ENCODE measurements at places on chromosomes 2 and 18. TPM values are rescaled to one million over a fixed set of nuclear protein-coding genes. Genes with fewer than 3 reads are reported as not detected.
A peak's percentile ranks its signal among the peaks of the same experiment; 100 is the strongest.

DNA sequence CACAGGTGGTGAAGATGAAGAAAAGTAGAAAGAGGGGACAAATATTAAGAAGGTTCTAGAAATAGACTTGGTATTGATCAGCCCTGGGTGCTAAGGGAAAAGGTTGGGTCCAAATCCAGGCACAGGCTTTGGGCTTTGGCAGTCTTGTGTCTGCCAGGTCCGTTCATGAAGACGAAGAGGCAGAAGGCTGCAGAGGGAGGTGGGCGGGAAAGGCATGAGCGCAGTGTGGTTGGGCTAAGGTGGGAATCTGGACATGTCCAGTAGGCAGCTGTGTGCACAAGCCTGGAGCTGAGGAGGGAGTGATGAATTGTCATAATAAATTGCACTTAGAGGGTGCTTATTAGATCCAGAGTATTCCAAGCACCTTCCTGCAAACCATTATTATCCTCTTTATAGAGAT, 105.7 kb upstream of the TEX51 start:
- no peak for DNase-seq
- no peaks in the 10 kb centered on the region for H3K4me1 ChIP-seq
- H3K27me3 ChIP-seq = peaks cover 8% of the 10 kb centered on the region
- no peak overlapping the region for H3K27ac ChIP-seq
- no peaks in the 10 kb centered on the region for H3K36me3 ChIP-seq

GRCh38 chr2:236715077-236715476, 145.5 kb downstream of the ACKR3 start:
- peak overlapping the region; percentile 19 for H3K27ac ChIP-seq
- H3K27me3 ChIP-seq = peaks cover 20% of the 10 kb centered on the region
- no peak for DNase-seq
- H3K36me3 ChIP-seq = no peaks in the 10 kb centered on the region
- no peak overlapping the region for H3K4me3 ChIP-seq

DNA sequence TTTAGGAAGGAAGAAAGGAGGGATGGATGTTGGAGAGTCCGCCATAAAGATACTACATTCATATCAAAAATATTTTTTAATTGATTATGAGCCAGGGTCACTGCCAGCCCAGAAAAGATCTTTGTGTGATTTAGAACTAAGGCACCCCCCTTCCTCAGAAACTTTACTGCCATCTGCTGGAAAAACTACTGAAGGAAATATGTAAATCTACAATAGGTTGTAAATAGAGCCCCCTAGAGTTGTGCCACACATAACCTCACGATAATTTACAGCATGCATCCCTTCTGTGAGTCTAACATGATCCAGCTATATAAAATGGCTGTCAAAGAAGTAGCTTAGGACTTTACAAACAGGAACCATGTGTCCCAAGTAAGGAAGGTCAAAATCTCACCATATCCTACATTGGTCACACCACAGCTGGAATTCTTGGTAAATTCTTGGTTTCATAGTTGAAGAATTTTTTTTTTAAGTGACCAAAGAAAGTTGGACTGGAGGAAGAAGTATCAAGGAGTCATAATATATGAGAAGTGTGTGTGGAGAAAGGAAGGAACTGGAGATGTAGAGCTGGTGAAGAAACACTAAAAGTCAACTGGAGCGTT, 152.5 kb downstream of the CYP26B1 start:
- peaks cover 28% of the 10 kb centered on the region for H3K27me3 ChIP-seq
- DNase-seq = no peak
- no peak overlapping the region for H3K4me3 ChIP-seq
- H3K4me1 ChIP-seq = no peaks in the 10 kb centered on the region
- H3K27ac ChIP-seq = no peak overlapping the region

DNA sequence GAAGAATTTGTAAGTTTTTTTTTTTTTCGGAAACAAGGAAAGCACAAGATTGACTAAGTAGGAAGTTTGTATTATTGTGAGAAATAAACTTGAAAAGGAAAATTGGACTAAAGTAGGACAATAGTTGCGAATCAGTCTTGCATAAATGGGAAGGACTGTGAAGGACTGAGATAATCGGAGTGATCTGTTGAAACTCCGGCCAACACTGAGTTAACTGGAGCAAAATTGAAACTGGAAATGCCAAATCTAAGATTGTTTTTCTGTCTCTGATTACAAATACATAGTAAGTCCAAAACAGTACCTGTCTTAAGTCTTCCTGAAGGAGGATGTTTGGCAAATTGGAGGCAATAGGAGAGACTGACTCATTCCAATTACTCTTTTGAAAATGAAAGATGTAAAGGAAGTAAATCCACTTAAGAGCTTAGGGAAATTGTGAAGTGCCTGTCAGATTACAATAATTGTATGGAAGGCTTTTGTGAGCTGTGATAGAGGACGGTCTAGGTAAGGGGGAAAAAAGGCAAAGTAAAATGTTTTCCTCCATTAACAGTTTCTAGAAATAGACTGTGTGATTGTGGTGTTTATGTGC, 204.9 kb upstream of the CYRIA start:
- H3K4me1 ChIP-seq = no peaks in the 10 kb centered on the region
- H3K27ac ChIP-seq = no peak overlapping the region
- no peaks in the 10 kb centered on the region for H3K36me3 ChIP-seq
- no peak overlapping the region for H3K4me3 ChIP-seq

- no peak overlapping the region for H3K27ac ChIP-seq
- DNase-seq = no peak
- peaks cover 36% of the 10 kb centered on the region for H3K4me1 ChIP-seq
- H3K27me3 ChIP-seq = no peaks in the 10 kb centered on the region
Measured at GRCh38 chr2:239876948-239877289, 148.2 kb downstream of the NDUFA10 start.

GRCh38 chr18:79597831-79598632, 81.6 kb upstream of the CTDP1 start:
- H3K27me3 ChIP-seq = peaks cover 26% of the 10 kb centered on the region
- H3K36me3 ChIP-seq = no peaks in the 10 kb centered on the region

DNA sequence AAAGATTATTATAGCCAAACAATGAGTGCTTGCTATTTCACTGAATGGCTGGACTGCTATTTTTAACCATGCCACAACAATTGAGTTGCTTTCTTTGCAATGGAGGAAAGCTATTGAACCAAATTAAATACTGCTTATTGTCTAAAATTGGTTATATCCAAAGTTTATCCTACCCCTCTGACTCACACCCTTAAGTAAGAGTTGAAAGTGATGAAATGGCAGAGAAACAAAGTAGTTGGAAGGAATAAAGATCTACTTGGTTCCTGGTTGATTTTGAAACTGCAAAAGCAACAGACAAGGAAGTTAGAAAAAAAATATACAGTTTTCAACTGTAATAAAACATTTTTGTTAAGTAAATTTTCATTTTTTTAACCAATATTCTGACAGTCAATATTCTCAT, 47.5 kb downstream of the EML4 start:
- no peak for DNase-seq
- no peak overlapping the region for H3K4me3 ChIP-seq
- peaks cover 18% of the 10 kb centered on the region for H3K4me1 ChIP-seq
- H3K36me3 ChIP-seq = no peaks in the 10 kb centered on the region
- H3K27ac ChIP-seq = no peak overlapping the region
- H3K27me3 ChIP-seq = no peaks in the 10 kb centered on the region

GRCh38 chr2:122883849-122884248, 1128.4 kb downstream of the TSN start:
- H3K27me3 ChIP-seq = no peaks in the 10 kb centered on the region
- H3K27ac ChIP-seq = no peak overlapping the region
- no peaks in the 10 kb centered on the region for H3K36me3 ChIP-seq
- DNase-seq = no peak

- DNase-seq = no peak
- no peaks in the 10 kb centered on the region for H3K4me1 ChIP-seq
- no peak overlapping the region for H3K27ac ChIP-seq
- H3K36me3 ChIP-seq = no peaks in the 10 kb centered on the region
Measured at GRCh38 chr2:63497576-63497975, 90.7 kb downstream of the WDPCP start.

DNA sequence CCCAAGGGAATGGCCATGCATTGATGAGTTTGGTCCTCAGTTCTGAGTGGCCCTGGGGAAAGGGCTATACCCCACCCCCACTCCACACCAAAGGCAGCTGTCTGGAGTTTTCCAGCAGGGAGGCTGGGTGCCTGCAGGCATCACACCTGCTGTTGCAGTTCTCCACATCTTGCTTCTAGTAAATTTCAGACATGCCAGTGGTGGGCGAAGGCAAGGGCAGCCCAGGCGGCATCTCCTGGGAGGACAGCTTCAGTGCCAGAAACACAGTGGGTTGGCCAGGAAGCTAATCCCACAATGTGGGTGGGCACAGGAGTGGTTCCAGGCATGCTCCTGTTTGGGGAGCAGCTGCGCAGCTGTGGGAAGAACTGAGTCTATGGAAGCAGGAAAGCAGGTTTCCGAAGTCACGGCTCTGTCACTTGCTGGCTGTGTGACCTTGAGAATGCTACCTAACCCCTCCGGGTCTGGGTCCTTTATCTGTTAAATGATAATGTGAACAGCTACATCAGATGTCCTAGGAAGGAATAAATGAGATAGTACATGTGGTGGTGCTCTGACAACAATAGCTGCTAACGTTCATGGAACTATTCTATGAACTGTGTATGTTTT, 84.6 kb upstream of the SPTBN1 start:
- H3K36me3 ChIP-seq = peaks cover 5% of the 10 kb centered on the region
- no peaks in the 10 kb centered on the region for H3K27me3 ChIP-seq
- no peak overlapping the region for H3K27ac ChIP-seq
- peaks cover 23% of the 10 kb centered on the region for H3K4me1 ChIP-seq
- H3K4me3 ChIP-seq = no peak overlapping the region

GRCh38 chr2:85684380-85684779, 9.8 kb upstream of the GNLY start:
- no peaks in the 10 kb centered on the region for H3K36me3 ChIP-seq
- H3K27me3 ChIP-seq = peaks cover 28% of the 10 kb centered on the region
- H3K4me1 ChIP-seq = no peaks in the 10 kb centered on the region
- no peak overlapping the region for H3K27ac ChIP-seq

DNA sequence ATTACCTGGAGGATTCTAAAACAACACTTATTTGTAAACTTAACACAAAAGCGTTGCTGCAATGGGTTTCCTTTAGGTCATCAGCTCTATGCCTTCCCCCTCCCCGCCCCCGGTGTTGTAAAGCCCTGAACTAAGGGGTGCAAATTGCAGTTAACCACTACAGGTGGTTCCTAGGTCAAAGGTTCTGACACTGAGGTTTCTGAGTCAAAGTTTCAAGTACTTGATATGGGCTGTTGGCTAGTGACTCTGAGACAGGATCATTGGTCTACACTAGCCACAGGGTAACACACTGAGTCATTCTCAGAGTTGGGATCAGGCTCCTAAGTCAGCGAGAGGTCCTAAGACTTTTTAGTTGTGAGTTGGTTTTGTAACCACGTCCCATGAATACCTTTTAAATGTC, 15.4 kb downstream of the IL1B start:
- no peak overlapping the region for H3K4me3 ChIP-seq
- H3K27me3 ChIP-seq = no peaks in the 10 kb centered on the region
- H3K27ac ChIP-seq = no peak overlapping the region
- DNase-seq = no peak

DNA sequence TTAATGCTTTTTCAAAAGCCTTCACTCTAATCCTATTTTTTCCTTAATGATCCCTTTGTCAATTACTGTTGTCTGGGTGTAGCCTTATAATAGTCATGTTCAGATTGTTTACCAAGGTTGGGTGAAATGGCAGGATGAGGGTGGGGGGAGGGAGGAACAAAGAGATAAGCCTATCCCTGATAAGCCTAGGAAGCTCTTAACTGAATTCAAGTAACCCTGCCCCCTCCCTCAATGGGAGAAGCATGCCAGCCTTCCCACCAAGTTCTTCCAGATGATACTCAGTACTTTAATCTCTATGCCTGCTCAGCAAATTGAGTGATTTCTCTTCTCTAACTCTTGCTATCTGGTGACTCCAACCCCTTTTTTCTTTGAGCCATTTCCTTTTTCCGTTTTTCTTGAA, 180.3 kb upstream of the ETAA1 start:
- no peaks in the 10 kb centered on the region for H3K36me3 ChIP-seq
- H3K27me3 ChIP-seq = no peaks in the 10 kb centered on the region
- H3K4me1 ChIP-seq = peaks cover 15% of the 10 kb centered on the region
- no peak for DNase-seq
- no peak overlapping the region for H3K27ac ChIP-seq

DNA sequence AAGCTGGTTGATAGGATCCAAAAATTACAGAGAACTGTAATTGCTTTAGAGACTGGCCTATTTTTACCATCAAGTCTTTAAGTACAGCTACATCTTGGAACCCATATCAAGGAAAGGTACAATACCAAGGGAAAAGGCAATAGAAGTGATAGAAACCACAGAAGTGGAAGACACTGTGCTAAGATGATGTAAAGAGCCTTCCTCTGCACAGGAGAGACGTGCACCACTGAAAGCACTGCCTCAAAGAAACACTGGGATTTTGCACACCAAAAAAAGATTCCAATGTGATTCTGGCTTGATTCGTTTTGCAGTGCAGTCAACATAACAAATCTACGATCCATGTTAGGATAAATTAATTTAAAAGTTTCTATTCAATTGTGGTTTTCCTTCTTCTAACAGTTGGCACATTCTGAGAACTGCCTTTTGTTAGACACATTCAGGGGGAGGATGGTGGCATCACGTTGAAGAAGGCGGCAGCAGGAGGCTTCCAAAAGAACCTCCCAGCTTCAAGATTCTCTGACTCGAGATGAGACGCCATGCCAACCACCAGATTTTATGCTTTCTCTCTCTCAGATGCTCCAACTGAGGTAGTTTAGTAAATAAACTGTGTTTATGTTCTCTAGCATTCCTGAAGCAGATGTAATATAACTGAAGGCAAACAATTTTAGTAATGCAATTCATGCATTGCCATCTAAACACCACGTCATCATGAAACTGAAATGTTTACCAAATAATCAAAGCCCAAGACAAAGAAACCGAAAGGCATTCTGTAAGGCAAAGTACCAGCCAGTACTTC, 102.9 kb downstream of the BCL2 start:
- H3K4me1 ChIP-seq = no peaks in the 10 kb centered on the region
- H3K36me3 ChIP-seq = peaks cover 16% of the 10 kb centered on the region
- H3K27me3 ChIP-seq = no peaks in the 10 kb centered on the region
- DNase-seq = no peak
- no peak overlapping the region for H3K4me3 ChIP-seq

DNA sequence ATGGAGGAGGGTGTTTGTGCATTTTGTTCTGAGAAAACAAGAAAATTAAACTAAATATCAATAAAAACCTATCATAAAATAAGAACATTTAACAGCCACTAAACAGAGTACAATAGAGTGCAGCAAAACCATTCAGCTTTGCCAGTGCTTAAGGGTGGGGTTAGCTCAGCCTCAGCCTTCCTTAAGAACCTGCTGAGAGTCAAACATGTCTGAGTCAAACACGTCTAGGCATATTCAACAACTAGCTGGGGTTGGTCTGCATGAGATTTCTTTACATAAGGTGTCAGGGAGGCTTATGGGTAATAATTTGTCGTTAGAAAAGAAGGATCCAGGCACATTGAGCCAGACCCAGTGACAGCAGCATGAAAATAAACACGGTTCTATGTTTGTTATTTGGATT, 298.2 kb downstream of the SP3 start:
- no peaks in the 10 kb centered on the region for H3K36me3 ChIP-seq
- DNase-seq = no peak
- peaks cover 42% of the 10 kb centered on the region for H3K4me1 ChIP-seq
- H3K27me3 ChIP-seq = no peaks in the 10 kb centered on the region

Gene PASK
- total RNA-seq = 71.3 TPM

Gene SLC9A4
- not detected for total RNA-seq

Gene ITGA6
- 37.7 TPM for total RNA-seq

Gene INHA
- total RNA-seq = 0.50 TPM

Gene BOK
- 8.7 TPM for total RNA-seq

Gene SP5
- total RNA-seq = 3.5 TPM
